DMS79 (cell line): ENCODE measurements at places on chromosomes 3 and 15.

GRCh38 chr3:48991851-48992545 is 2.0 kb downstream of the P4HTM start:
- no peak for DNase-seq

- no peak for DNase-seq
Measured at GRCh38 chr3:59266551-59266950, 216.7 kb upstream of the CFAP20DC start.

GRCh38 chr3:113794526-113794925 is 44.1 kb upstream of the GRAMD1C start:
- no peak for DNase-seq

GRCh38 chr3:129317014-129317771 is 38.5 kb downstream of the HMCES start:
- no peak for DNase-seq

GRCh38 chr3:69051756-69052471 is at the start of gene TMF1:
TSS of gene TMF1 (minus strand) at chr3:69052333. CDS start at chr3:69052086, 247 bp downstream.
- no peak for DNase-seq

DNA sequence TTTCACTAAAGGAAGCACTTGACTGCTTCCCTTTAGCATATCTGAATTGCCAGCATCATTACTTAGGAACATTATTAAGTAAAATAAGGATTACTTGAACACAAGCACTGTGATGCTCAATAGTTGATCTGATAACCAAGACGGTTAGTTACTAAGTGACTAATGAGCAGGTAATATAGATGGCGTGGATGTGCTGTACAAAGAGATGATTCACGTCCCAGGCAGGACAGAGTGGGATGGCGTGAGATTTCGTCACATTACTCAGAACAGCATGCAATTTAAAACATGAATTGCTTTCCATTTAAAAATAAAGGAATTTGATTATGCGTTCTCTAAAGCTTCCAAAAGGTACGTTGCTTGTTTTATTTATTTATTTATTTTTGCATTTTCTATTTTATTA is 240.0 kb upstream of the ARHGEF26 start:
- no peak for DNase-seq

DNA sequence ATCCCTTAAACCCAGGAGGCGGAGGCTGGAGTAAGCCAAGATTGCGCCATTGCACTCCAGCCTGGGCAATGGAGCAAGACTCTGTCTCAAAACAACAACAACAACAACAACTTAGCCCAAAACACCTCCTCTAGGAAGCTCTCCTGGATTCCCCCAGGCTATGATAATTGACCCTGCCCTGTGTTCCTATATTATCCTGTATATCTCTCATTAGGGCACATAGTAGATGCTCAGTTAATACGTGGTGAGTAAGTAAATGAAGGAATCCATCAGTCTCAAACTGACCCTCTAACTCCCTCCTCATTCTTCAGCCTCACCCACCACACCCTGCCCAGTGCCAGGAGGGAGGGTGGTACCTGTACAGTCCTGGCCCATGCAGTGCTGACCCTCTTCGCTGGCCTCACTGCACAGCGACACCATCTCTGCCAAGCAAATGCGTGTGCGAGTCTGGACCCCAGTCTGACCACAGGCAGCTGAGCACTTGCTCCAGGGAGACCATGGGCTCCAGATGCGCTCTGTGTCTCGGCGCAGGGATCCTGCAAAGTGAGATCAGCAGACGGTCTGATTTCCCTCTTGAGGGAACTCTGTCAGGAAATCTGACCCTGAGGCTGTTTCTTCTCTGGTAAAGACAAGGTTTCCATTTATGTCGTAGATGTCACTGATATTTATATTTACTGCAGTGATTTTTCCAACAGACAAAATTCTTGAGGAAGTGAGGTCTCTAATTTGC is 6.2 kb downstream of the CILP start:
- no peak for DNase-seq

DNA sequence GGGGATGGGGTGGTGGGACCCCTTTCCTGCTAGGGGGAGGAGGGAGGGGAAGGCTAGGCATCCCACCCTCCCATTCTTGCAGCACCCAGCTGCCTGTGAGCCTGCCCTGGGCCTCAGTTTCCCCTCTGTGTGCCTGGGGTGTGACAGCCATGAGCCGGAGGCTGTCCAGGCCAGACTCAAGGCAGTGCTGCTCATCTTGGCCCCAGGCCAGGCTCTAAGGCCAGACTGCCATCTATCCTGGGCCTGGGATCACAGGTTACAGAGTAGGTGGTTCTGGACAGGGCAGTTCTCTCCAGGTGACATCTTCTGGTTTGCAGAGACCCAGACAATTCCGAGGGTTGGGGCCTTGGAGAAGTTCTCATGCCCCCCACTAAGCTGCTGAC is 3.3 kb upstream of the VILL start:
- no peak for DNase-seq

DNA sequence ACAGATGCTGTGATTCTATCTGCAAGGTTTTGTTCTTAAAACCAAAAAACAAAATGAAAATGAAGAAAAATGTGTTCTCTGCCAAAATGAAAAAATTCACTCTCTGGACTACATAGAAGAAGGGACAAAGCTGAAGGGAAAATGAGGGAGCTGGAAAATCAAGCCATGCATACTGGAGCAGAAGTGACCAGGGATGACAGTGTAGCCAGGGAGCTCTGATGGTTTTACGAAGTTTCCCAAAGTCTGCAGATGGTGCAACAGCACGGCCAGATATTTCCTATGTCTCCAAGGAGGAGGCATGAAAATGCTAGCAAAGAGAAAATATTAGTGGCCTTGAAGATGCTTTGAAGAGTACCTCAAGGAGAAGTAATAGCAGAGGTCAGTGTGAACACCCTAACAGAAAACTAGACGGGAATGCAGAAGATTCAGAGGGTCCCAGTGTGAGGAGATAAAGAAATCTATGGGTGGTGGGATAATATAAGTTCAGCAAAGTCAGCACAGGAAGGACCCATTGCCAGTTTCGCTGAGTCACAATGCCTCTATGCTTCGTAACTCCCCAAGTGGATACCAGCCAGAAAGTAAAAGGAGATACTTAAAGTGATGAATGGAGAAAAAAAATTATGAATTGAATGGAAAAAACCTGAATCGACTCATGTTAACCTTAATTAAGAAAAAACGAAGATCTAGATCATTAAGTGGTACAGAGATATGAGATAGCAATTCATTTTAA is 39.0 kb upstream of the POMGNT2 start:
- DNase-seq, result no peak

DNA sequence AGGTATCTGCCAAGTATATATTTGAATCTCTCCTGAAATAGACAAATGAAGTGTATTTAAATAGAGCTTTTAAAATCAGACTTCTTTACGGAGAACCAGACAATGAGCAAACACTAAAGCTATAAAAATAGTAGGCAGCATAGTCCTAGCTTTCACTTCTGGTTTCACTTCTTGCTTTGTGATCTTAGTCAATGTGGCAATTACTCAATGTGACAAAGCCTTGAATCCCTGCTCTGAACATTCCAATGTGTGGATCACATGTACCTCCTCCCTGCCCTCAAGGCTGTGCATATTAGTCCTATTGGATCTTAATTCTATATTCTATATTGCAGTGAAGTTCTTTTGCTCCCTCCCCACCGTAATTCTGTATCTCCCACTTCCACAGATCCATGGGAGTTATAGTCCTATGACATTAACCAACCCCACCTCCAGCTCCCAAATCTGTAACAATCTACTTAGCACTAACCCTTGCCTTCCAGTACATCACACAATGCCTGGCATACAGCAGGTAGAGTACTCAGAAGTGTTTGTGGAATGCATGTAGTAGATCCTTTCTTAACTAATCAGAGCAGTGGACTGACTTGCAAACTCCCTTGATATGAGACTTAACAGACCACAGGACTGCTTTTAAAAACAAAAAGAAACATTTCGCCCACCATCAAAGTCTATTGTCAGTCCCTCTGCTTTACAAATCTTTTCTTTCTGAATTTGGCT is 24.3 kb upstream of the CP start:
- DNase-seq, result no peak

GRCh38 chr3:32841867-32842470 is 24.2 kb downstream of the TRIM71 start:
- DNase-seq, result no peak

GRCh38 chr3:165827883-165828282 is 9.3 kb downstream of the BCHE start:
- DNase-seq, result no peak

DNA sequence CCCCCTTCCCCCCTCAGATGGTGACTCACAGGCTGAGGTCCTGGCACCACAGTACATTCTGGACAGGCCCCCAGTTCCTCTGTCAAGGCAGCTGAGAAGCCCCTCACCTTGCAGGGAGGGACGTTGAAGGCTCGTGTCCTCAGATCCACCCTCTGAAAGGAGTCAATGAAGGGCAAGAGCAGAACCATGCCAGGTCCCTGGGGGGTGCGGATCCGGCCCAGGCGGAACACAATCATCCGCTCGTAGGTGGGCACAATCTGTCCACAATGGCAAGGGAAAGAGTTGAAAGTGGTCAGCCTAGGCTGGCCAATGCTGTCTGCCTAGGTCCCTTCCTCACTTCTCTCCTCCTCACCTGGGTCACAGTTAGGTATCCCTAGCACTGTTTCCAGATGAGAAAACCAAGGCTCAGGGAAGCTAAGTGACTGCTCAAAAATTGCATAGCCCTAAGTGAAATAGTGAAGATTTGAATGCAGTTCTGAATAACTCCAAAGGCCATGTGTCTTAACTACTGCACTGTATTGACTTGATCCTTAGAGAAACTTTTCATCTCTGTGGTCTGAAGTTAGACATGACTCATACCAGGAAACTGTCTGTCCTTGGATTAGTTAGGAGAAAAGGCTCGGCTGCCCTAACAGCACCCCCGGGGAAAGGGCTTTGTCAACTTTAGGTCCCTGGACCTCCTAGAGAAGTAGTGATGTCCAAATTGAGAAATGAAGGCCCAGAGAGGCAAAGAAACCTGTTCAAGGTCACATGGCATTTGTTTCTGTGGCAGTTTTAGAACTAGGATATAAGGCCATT is 2.9 kb downstream of the STOML1 start:
- no peak for DNase-seq
